Activated CD8-positive, alpha-beta T cell treated with anti-CD3 and anti-CD28 coated beads for 36 hours (primary cell): ENCODE measurements at places on chromosomes 16 and 17. TPM values are rescaled to one million over a fixed set of nuclear protein-coding genes. Genes with fewer than 3 reads are reported as not detected.

GRCh38 chr16:65534121-65534528 lies 412.3 kb upstream of the CDH11 start:
- H3K36me3 ChIP-seq: peaks cover 2% of the 10 kb centered on the region
- H3K4me1 ChIP-seq: peaks cover 3% of the 10 kb centered on the region
- no peak overlapping the region for H3K4me3 ChIP-seq
- H3K27me3 ChIP-seq: no peaks in the 10 kb centered on the region
- no peak overlapping the region for H3K27ac ChIP-seq

GRCh38 chr17:34133350-34133749 lies 121.7 kb upstream of the CCL2 start:
- H3K27ac ChIP-seq: no peak overlapping the region
- no peaks in the 10 kb centered on the region for H3K4me1 ChIP-seq
- H3K36me3 ChIP-seq: no peaks in the 10 kb centered on the region
- no peak for DNase-seq

The MFAP4 gene
- total RNA-seq: 0.47 TPM

GRCh38 chr17:6574687-6575595 lies 18.6 kb upstream of the PITPNM3 start:
- DNase-seq: peak; percentile 82
- peak overlapping the region; percentile 42 for H3K27ac ChIP-seq
- H3K27me3 ChIP-seq: no peaks in the 10 kb centered on the region
- peaks cover 6% of the 10 kb centered on the region for H3K36me3 ChIP-seq

GRCh38 chr17:55005520-55005919 lies 37.0 kb downstream of the STXBP4 start:
- no peak overlapping the region for H3K27ac ChIP-seq
- peaks cover 4% of the 10 kb centered on the region for H3K36me3 ChIP-seq
- peak; percentile 15 for DNase-seq
- H3K4me3 ChIP-seq: no peak overlapping the region

The EVPL gene
- 0.34 TPM for total RNA-seq

The ARL17B gene
- total RNA-seq: 41.4 TPM

The HID1 gene
- 1.4 TPM for total RNA-seq

The WNT3 gene
- 0.09 TPM for total RNA-seq

DNA sequence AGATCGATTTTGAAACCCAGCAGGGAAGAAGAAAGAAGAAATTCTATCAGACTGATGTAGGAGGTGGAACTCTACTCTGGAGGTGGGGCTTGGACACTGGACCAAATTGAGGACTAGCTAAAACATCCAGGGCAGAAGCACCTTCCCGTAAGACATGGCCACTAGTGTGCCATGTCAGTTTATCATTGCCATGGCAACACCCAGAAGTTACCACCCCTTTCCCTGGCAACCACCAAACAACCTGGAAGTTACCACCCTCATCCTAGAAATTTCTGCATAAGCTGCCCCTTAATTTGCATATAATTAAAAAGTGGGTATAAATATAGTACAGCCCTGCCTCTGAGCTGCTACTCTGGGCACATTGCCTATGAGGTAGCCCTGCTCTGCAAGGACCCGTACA lies 66.7 kb downstream of the NACA2 start:
- H3K27ac ChIP-seq: no peak overlapping the region
- H3K27me3 ChIP-seq: peaks cover 25% of the 10 kb centered on the region
- no peak overlapping the region for H3K4me3 ChIP-seq
- DNase-seq: no peak
- no peaks in the 10 kb centered on the region for H3K4me1 ChIP-seq
- no peaks in the 10 kb centered on the region for H3K36me3 ChIP-seq

DNA sequence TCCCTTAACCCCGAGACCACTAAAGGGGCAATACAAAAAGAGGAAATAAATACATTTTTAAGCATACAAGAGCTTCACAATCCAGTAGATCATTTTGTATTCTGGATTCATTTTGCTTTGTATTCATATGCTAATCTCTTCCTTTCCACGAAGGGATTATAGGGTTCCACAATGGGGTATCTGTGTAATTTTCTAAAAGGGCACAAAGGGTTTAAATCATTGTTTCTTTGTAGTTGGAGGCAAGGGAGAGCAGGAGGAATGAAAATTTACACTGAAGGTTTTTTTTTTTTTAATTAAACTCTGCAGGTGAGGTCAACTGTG lies 592 bp upstream of the NUFIP2 start:
- no peaks in the 10 kb centered on the region for H3K27me3 ChIP-seq
- peaks cover 23% of the 10 kb centered on the region for H3K4me1 ChIP-seq
- no peak for DNase-seq
- peaks cover 25% of the 10 kb centered on the region for H3K36me3 ChIP-seq
- H3K4me3 ChIP-seq: peak overlapping the region; percentile 100
- peak overlapping the region; percentile 100 for H3K27ac ChIP-seq
